ENCODE measurements at places on chromosomes 12 and 14.

GRCh38 chr14:105076805-105077648, 11.8 kb upstream of the GPR132 start:
- peak; percentile 41 for DNase-seq

DNA sequence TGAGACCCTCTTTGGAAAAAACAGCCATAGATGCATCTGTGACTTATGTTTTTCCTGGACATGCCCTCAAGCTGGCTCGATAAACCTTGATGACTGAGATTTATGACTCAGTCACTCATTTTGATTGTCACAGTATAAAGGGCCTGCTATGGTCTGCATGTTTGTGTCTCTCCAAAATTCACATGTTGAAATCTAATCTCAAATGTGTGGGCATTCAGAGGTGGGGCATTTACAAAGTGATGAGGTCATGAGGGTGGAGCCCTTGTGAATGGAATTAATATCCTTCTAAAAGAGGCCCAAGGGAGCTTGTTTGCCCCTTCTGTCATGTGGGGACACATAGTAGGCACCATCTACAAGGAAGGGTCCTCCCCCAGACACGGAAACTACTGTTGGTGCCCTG, 372.9 kb downstream of the APAF1 start:
- no peak for DNase-seq

- DNase-seq: no peak
Observed at GRCh38 chr12:66137937-66138336, 7.4 kb upstream of the LLPH start.

DNA sequence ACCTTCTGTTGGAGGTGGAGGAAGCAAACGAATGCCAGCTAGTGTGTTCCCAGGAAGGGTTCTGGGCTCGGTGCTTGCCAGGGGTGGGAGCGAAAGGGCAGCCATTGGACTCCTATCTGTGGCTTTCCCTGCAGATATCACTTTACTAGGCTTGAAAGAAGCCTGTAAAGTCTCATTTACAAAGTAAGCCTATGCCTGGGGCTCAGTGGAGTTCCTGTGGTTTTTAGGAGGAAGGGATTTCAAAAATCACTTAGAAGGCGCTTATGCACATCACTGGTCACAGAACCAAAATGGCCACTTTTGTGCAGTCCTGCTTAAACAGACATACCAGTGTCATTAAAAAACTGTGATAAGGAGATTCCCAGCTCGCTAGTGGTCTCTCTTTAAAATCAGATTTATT, 22.7 kb downstream of the CLMN start:
- DNase-seq: no peak

GRCh38 chr14:100754020-100754419, 27.3 kb downstream of the DLK1 start:
- no peak for DNase-seq

Measured in CD4-positive, alpha-beta T cell treated with Interferon alpha-2 for 1 hour (primary cell).